ENCODE measurements at places on chromosomes 3 and 15.

GRCh38 chr3:147405231-147406027 lies 914 bp downstream of the ZIC4 start:
- DNase-seq = no peak

DNA sequence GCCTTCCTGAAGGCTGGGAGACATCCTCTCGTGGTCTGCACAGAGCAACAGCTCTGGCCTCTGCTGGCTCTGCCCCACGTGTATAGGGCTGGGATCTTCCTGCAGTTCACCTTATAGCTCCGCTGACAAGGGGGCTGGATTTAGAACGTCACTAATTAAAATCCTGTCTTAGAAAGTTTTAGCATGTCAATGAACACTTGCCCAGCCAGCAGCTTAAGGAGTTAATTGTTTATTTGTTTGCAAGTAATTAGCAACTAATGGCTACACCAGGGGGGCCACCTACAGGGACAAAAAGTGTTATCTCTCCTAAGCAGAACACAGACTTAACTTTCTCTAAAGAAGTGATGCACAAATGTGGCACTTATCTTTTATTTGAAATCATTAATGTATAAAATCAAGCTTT lies at the start of gene HESX1:
Gene HESX1 (minus strand): TSS at position 84 of the 403 bp plus-strand sequence. CDS start 60 bp downstream, at position 24.
- DNase-seq = no peak

DNA sequence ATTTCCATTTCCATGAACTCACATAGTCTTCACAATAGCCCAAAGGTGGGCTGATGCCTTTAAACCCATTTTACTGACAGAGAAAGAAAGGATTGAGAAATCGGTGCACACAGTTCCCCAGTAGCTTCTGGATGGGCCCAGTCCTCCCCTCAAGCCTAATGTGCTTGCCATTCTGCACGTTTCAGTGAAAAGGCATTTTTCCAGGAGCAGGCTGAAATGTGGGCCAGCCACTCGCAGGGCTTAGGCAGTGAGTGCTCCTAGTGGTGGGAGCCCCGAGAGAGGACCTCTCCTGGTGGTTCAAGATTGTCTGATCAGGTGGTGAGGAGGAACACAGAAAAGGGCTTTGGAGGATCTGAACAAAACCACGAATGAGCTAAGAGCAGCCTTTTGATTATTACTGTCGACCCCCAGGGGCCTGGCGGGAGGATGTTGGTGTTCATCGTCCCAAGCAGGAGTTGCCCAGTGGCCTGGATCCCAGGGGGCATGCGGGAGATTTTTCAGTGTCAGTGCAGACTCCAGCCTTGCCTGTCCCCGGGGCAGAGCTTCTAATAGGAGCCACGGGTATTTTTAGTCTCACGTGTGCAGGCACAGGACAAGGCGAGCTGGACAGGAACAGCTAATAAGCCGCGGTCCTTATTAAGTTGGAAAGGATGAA lies 8.7 kb upstream of the KY start:
- no peak for DNase-seq

- no peak for DNase-seq
These were observed 959 bp downstream of the ZNF592 start for GRCh38 chr15:84749111-84749991.
